ENCODE measurements at places on chromosomes 16 and 17. TPM values are rescaled to one million over a fixed set of nuclear protein-coding genes. Genes with fewer than 3 reads are reported as not detected.

Gene NGFR
- total RNA-seq, result 1.9 TPM

Gene C16orf92
- total RNA-seq, result not detected

Gene CDRT15L2
- total RNA-seq, result not detected

Gene TBC1D3B
- total RNA-seq, result 5.3 TPM

Gene GLIS2
- total RNA-seq, result 1.8 TPM

DNA sequence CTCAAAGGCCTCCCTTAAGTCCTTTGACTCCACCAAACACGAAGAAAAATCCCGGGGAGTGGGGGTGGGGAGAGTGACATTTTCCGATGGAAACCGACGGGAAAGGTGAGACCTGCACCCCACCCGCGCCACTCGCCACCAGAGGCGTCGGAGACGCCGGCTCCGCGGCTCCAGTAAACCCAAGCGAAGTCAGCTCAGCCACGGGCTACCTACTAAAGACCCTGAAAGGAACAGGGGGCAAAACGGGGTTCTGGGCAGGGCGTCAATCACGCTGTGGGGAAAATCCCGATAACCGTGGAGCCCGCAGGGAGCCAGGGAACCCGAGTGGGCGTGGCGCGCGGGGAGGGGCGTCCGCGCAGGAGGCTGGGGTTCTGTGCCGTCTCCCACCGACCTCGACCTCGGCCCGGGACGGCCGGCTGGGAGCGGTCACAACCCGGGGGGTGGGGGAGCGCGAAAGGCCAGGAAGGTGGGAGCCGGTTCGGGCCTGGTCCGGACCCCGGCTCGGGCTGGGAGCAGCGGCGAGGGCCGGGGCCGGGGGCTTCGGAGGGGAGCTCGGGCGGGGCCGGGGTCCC is 565 bp downstream of the WDR45B start:
- peak overlapping the region; percentile 100 for H3K27ac ChIP-seq
- H3K36me3 ChIP-seq, result no peaks in the 10 kb centered on the region
- peak overlapping the region; percentile 90 for H3K4me3 ChIP-seq
- H3K27me3 ChIP-seq, result no peaks in the 10 kb centered on the region

DNA sequence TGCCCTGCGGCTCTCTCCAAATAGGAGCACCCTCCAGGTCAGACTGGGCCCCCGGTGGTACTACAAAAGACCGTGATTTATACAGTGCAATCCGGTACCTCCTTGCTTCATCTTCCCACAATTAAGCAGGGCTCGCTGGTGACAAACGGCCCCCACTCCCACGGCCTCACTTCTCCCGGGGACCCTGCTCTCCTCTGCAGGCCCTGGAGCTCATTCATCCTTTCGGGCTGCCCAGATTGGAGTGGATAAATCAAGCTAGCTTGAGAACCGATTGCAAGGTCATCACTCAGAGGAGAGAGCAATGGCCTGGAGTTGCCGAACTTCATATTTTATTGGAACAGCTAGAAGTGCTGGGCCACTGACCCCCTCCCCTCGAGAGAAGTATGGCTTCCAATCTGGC is 193.5 kb upstream of the IRX6 start:
- H3K4me1 ChIP-seq, result no peaks in the 10 kb centered on the region
- H3K27ac ChIP-seq, result no peak overlapping the region
- H3K36me3 ChIP-seq, result no peaks in the 10 kb centered on the region
- DNase-seq, result no peak

DNA sequence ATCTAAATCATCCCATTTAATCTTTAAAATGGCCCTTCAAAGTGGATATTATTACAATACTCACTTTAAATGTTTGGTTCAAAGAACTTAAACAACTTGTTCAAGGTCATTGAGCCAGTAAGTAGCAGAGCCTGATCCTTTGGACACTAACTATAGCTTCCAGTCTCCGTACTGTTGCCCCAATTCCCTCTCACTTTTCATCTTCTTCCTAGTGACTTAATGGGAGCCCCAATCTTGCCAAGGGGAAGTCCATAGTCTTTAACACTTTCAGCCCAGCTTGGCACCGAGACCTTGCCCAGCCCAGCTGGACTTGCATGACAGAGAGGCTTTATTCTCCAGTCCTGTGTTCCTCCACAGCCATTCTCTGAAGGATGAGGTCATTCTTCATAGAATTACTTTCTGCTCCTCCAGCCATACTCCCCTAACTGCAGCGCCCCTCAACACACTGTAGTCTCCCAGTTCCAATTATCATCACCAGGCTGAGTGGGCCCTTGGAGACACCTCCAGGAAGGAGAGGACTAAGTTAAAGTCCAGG is 49.2 kb upstream of the NLK start:
- DNase-seq, result no peak
- H3K27ac ChIP-seq, result no peak overlapping the region
- no peak overlapping the region for H3K4me3 ChIP-seq

GRCh38 chr16:54282928-54283724 is 3.5 kb downstream of the IRX3 start:
- H3K27me3 ChIP-seq, result peaks cover 51% of the 10 kb centered on the region
- no peak overlapping the region for H3K4me3 ChIP-seq
- peaks cover 56% of the 10 kb centered on the region for H3K4me1 ChIP-seq

- H3K27me3 ChIP-seq, result no peaks in the 10 kb centered on the region
- no peaks in the 10 kb centered on the region for H3K36me3 ChIP-seq
- no peak for DNase-seq
- H3K4me1 ChIP-seq, result no peaks in the 10 kb centered on the region
- H3K4me3 ChIP-seq, result no peak overlapping the region
- H3K27ac ChIP-seq, result no peak overlapping the region
These were observed 16.5 kb downstream of the SPPL2C start for GRCh38 chr17:45861165-45861564.

GRCh38 chr17:45410144-45411091 is 22.3 kb downstream of the ARHGAP27 start:
- H3K27me3 ChIP-seq, result no peaks in the 10 kb centered on the region
- H3K27ac ChIP-seq, result peak overlapping the region; percentile 90
- H3K4me3 ChIP-seq, result peak overlapping the region; percentile 44

GRCh38 chr17:31394544-31394943 is 3.1 kb downstream of the RAB11FIP4 start:
- no peak overlapping the region for H3K27ac ChIP-seq
- peaks cover 15% of the 10 kb centered on the region for H3K27me3 ChIP-seq
- H3K36me3 ChIP-seq, result no peaks in the 10 kb centered on the region
- no peak overlapping the region for H3K4me3 ChIP-seq
- peak; percentile 52 for DNase-seq

- no peak overlapping the region for H3K4me3 ChIP-seq
- H3K4me1 ChIP-seq, result peaks cover 67% of the 10 kb centered on the region
- no peaks in the 10 kb centered on the region for H3K27me3 ChIP-seq
- no peak for DNase-seq
These were observed 34.4 kb downstream of the HAPSTR1 start for GRCh38 chr16:9125658-9126505.

DNA sequence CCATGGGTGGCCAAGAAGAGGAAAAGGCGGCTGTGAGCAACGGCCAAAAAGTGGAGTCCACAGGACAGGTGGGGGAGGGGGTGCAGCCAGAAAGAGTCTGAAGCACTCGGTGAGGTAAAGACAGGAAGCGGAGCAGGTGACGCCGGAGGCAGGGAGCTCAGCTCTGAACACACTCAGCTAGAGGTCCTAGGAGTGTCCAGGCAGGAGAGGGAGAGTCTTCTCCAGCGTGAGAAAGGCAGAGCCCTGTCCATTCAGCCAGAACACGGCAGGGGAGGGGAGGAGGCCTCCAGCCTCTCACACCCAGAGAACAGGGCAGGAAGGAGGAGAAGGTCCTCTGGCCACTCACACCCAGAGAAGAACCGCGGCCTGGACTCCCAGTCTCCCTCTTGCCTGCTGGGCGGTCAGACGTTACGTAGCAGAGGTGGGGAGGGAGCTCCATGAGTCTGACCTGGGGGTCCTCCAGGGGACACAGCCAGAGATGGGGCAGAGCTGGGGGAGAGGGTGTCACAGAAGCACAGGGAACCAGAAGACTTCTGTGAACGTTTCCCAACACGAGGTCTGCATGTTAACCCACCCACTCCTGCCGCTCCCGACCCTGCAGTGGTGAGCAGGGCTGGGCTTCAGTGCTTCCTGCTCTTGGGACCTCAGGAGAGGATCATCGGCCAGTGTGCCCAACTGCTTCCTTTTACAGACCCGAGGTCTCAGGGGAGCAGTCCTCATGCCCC is 89.2 kb downstream of the ABR start:
- peaks cover 62% of the 10 kb centered on the region for H3K36me3 ChIP-seq
- H3K27ac ChIP-seq, result peak overlapping the region; percentile 20
- H3K27me3 ChIP-seq, result no peaks in the 10 kb centered on the region
- DNase-seq, result no peak
- H3K4me3 ChIP-seq, result no peak overlapping the region
- H3K4me1 ChIP-seq, result no peaks in the 10 kb centered on the region

GRCh38 chr17:61247439-61247838 is 152.2 kb upstream of the TBX2 start:
- H3K27ac ChIP-seq, result no peak overlapping the region
- H3K4me3 ChIP-seq, result no peak overlapping the region
- H3K27me3 ChIP-seq, result no peaks in the 10 kb centered on the region
- H3K4me1 ChIP-seq, result no peaks in the 10 kb centered on the region

DNA sequence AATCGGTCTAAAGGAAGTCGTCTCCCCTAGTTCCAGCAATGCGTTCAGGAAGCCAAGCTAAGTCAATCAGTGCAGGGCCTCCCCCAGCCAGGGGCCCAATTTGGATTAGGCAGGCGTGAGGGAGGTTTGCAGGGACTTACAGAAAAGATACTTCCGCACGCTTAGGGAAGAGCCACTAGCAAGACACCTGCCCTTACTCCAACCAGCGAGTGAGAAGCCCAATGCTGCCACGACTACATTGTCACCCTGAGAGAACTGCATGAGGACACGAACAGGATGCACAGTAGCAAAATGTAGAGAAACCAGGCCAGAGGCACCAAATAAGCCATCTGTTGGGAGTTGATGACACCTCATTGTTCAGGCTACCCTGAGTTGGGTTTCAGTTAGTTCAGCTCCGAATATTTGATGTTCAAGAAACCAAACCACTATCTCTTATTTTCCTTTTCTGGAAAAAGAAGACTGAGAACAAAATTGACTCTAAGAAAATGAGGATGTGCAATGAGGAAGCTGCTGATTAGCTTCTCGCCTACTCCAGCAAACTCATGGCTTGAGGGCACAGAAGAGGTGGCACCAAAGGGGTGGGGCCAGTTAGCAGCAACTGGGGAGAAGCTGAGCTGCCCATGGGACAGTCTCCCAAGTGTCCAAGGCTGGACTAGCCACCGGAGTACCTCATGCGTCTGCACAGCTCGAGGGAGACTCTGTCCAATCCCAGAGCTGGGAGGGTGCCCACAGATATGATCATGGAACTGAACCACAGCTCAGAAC is 29.3 kb downstream of the TK2 start:
- peaks cover 64% of the 10 kb centered on the region for H3K4me1 ChIP-seq
- H3K36me3 ChIP-seq, result no peaks in the 10 kb centered on the region
- peak overlapping the region; percentile 80 for H3K27ac ChIP-seq
- peak; percentile 53 for DNase-seq
- no peaks in the 10 kb centered on the region for H3K27me3 ChIP-seq

GRCh38 chr16:2159175-2159838 is 3.7 kb downstream of the TRAF7 start:
- H3K4me1 ChIP-seq, result peaks cover 18% of the 10 kb centered on the region
- H3K27me3 ChIP-seq, result no peaks in the 10 kb centered on the region
- peak overlapping the region; percentile 92 for H3K27ac ChIP-seq
- peak; percentile 67 for DNase-seq
- no peak overlapping the region for H3K4me3 ChIP-seq
- no peaks in the 10 kb centered on the region for H3K36me3 ChIP-seq

DNA sequence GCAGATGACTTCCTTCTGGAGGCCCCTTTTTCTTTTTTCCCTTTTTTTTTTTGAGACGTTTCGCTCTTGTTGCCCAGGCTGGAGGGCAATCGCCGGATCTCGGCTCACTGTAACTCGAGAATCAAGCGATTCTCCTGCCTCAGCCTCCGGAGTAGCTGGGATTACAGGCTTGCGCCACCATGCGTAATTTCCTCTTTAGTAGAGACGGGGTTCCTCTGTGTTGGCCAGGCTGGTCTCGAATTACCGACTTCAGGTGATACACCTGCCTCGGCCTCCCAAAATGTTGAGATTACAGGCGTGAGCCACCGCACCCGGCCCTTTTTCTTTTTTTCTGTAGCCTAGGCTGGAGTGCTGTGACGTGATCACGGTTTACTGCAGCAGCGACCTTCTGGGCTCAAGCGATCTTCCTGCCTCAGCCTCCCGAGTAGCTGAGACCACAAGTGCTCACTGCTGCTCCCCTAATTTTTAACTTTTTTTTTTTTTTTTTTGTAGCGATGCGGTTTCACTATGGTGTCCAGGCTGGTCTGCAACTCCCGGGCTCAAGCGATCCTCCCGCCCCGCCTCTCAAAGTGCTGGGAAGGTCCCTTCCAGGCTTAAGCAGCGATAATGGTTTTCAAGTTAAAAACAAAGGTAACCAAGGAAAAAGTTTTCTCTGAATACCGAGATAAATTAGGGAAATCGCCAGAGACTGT is 956 bp upstream of the IST1 start:
- peak overlapping the region; percentile 98 for H3K27ac ChIP-seq
- no peaks in the 10 kb centered on the region for H3K36me3 ChIP-seq
- no peaks in the 10 kb centered on the region for H3K27me3 ChIP-seq
- peaks cover 37% of the 10 kb centered on the region for H3K4me1 ChIP-seq

DNA sequence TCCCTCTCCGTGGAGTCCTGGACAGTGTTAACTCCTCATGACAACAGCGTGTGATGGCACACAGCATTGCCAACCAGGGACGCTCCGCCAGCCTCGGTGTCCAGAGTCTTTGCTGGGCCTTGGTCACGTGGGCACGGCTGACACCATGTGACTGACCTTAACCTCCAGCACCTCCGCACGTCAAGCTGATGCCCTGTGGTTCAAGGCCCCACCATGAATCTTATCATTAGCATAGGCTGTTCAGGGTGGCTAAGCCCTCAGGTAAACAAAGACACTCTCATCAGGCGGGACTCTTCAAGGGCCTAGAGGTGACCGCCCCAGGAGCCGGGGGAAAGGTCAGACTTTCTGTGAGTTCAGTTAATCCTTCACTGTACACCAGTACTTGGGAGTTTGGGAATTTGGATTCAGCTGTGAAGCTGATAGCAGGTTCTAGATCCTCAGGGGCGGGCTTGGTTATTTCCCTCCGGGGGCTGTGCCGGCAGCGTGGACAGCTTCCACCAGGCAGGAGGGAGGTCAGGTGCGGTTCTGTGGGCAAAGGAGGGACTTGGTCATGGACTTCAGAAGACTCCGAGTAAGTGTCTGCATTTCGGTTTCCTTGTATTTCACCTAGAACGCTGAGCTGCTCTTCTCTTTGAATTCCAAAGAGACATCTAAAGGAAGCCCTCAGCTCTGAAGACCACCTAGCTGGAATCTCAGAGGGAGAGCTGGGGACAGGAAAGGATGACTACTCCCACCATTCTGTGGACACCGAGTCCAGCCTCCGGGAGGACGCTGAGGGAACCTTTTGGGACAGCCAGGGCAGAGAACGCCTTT is 195.5 kb upstream of the CIBAR2 start:
- peak overlapping the region; percentile 88 for H3K27ac ChIP-seq
- no peak for DNase-seq
- H3K27me3 ChIP-seq, result no peaks in the 10 kb centered on the region
- H3K36me3 ChIP-seq, result no peaks in the 10 kb centered on the region
- no peaks in the 10 kb centered on the region for H3K4me1 ChIP-seq

GRCh38 chr16:86222965-86223551 is 287.3 kb upstream of the FOXF1 start:
- no peaks in the 10 kb centered on the region for H3K27me3 ChIP-seq
- peak overlapping the region; percentile 82 for H3K27ac ChIP-seq
- H3K36me3 ChIP-seq, result no peaks in the 10 kb centered on the region
- H3K4me3 ChIP-seq, result no peak overlapping the region
- H3K4me1 ChIP-seq, result no peaks in the 10 kb centered on the region
